Activated CD4-positive, alpha-beta T cell treated with anti-CD3 and anti-CD28 coated beads for 1 hour (primary cell): ENCODE measurements at places on chromosomes 2 and 18.
A peak's percentile ranks its signal among the peaks of the same experiment; 100 is the strongest.

- DNase-seq = no peak
Measured at GRCh38 chr2:232028631-232029030, 67.1 kb downstream of the DIS3L2 start.

DNA sequence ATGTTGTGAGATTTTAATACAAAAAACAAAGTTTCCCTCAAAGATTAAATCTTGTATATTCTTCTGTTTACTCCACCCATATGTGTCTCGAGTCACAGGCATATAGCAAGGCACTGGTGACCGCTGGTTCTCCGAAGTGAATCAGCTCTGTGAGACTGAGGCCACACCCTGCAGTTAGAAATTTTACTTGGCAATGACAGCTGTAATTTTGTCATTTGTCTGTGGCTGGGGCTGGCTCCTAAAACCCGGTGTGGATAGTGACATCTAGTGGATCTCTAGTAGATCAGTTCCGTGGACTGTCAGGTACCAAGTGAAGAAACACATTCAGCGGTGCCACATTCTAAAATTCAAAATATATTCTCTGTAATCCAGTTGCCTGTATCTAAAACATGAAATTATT is 278.0 kb downstream of the NEDD4L start:
- peak; percentile 25 for DNase-seq

DNA sequence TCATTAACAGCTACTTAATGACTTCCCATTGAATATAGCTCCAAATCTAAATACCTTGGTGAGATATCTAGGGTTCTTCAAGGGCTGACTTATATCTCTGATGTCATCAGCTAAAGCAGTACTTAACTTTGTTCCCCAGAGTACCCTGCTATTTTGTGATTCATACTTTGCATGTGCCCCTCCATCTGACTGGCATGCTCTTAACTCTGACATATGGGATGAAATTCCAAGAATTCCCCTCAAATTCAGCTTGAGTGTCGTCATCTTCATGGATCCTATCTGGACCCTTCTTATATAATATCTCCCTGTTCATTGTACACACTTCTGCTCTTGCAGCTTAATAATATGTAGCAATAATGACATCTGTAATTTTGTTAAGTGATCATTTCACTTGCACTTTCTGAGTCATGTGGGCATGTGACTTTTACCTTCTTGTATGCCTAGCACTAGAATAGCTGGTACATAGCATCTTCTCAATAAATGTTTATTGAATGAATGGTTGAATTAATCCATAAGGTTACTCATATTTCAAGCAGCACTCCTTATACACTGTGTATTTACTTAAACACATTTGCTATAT is 172.9 kb downstream of the WDR7 start:
- no peak for DNase-seq

GRCh38 chr2:171201271-171201670 is 40.6 kb upstream of the TLK1 start:
- DNase-seq = no peak

GRCh38 chr2:223725494-223725893 is 111.9 kb downstream of the AP1S3 start:
- no peak for DNase-seq

DNA sequence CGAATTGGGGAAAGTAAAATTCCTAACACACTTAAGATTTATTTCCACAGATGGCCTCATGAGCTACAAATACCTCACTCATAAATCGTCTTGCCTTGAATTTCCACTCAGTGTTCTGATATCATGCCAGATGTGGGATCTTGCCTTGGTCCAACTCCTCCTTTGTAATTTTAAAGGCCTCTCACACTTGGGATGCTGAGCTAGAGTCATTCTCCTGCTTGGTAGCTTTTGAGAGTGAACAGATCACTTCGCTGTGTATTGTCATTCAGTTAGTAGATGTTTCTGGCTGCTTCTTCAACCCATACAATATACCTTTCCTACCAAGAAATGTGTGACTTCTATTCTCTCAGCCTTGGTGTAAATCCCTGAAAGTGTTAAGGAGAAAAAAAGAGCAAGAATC is 309.2 kb downstream of the NRXN1 start:
- DNase-seq = no peak
